NCI-H1436 treated with DMSO at 0.1 percent for 48 hours (cell line): ENCODE measurements at places on chromosomes 13 and 19.

- no peak for DNase-seq
These were observed 1.5 kb downstream of the RNF6 start for GRCh38 chr13:26220575-26220974.

GRCh38 chr13:99155821-99156220 is 44.8 kb upstream of the UBAC2 start:
- no peak for DNase-seq

DNA sequence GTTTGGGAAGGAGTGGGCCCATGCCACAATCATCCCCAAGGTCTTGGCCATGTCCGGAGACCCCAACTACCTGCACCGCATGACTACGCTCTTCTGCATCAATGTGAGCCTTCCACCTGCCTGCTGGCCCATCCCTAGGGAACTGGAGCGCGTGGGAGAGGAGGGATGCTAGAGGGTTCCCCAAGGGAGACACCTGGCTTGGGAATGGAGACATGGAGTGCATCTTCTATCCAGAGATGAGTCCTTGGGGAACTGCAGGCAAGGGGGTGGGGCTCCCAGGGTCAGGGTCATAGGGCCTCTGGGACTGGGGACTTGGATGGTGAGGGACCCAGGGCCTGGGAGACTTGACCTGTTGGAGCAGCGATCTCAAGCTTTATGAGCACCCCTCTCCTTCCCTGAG is 31.2 kb downstream of the PPP2R1A start:
- DNase-seq = no peak

GRCh38 chr19:34556488-34556887 is 74.9 kb downstream of the WTIP start:
- DNase-seq = no peak

DNA sequence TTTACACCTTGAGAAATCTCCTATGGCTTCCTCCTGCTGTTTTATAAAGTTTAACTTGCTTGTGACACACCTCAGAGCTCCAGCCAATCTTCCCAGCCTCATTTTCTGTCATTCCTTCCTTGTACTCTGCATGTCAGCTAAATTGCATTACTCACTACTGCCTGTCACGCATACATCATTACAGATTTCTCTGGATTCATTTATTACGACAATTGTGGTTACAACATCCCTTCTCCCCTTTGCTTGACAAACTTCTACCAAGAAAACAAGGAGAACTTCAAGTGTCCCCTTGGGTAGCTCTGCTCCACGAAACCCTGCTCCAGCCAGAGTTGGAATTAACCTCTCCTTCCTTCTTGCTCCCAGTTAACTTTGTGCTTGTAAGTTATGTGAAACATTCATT is 22.0 kb upstream of the GPR18 start:
- DNase-seq = no peak

DNA sequence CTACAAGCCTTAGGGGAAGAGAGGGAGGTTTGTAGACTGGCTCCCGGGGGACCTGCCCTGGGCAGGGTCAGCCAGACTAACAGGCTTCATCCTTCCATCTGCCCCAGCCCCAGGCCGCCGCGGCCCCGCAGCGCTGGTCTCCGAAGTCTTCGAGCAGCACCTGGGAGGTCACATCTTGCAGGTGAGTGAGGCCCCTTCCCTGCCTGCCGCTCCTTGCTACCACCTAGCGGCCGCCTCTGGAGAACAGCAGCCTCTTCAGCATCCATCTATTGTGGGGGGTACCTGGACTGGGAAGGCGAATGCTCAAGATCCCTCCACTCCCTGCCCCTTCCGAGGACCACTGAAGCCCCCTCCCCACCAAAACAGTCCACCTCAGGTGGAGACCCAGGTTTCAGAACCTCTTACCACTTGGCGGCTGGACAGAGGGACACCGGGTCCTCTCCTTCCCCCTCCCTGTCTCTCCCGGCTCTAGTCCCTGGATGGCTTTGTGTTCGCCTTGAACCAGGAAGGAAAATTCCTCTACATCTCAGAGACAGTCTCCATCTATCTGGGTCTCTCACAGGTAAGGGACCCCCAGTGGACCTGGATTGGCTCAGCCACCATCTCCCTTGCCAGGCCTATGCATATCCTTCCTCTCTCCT is 12.7 kb downstream of the NPAS1 start:
- DNase-seq = no peak

- no peak for DNase-seq
These were observed 17.8 kb upstream of the CCNA1 start for GRCh38 chr13:36414461-36414860.

DNA sequence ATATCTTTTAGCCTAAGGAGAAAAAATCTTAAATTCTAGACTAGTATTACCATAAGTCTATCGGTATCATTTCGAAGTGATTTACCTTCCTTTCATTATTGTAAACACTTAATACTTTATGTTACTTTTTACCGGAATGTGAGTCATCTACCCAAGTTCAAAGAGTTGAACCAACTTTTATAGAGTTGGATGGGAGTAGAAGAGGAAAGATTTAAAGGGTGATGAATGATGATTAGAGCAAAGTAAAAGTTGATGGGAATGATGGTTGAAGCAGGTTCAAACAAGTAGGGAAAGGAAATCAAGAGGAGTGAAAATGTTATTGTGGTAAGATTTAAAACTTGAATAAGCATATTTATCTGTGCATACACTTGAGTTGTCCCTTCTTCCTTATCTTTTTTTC is 11.3 kb upstream of the LPAR6 start:
- no peak for DNase-seq
